ENCODE measurements at places on chromosomes 12 and 14.
A peak's percentile ranks its signal among the peaks of the same experiment; 100 is the strongest.

GRCh38 chr14:55253276-55253675, 17.9 kb upstream of the FBXO34 start:
- no peak for DNase-seq

GRCh38 chr12:104748790-104749189, 209.3 kb downstream of the SLC41A2 start:
- peak; percentile 40 for DNase-seq

DNA sequence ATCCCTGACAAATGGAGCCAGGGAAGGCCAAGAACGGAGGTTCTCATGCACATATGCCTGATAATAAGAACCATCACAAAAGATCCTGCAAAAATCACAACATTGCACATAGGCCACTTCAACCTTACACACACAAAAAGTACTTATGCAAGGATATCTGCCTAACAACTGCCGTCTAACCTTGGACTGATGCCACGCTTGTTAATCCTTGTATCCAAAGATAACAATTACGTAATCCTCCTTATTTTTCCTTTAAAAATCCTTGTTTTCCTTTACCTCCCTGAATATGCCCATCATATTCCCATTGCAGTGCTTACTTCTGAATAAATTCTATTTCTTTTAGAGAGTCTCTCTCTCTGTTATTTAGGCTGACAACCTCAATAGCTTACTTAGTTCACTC, 59.5 kb downstream of the TMEM116 start:
- DNase-seq: no peak

- no peak for DNase-seq
Observed at GRCh38 chr14:93765155-93765554, 23.1 kb downstream of the PRIMA1 start.

- no peak for DNase-seq
Observed at GRCh38 chr14:39369029-39369428, 63.2 kb downstream of the FBXO33 start.

DNA sequence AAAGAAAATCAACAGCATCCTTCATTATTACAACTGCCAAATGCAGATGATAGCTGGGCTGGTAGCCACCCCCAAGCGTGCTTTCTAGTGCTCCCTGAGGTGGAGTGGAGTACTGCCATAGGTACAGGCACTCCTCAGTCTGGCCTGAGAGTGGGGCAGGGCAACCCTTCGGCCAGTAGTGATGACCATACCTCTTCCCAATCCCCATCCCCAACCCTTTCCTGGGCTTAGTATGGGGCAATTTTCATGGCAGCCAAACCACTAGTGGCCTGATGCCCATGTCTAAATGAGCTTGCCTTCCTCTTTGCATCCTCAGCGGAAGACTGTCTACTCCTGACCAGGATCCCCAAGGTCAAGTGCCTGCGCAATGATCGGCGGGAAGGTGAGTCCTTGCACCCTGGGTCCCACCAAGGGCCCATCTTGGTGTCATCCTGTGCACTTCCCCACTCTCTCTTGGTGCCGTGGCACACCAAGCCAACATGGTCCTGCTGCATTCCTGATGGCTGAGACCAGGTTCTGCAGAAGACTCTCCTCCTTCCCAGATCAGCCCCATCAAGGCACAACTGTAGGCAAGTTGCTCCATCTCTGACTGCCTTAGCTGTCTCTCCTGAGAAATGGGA, 65.8 kb downstream of the GALNT16 start:
- DNase-seq: peak; percentile 44
